ENCODE measurements at places on chromosomes 2 and 18.

DNA sequence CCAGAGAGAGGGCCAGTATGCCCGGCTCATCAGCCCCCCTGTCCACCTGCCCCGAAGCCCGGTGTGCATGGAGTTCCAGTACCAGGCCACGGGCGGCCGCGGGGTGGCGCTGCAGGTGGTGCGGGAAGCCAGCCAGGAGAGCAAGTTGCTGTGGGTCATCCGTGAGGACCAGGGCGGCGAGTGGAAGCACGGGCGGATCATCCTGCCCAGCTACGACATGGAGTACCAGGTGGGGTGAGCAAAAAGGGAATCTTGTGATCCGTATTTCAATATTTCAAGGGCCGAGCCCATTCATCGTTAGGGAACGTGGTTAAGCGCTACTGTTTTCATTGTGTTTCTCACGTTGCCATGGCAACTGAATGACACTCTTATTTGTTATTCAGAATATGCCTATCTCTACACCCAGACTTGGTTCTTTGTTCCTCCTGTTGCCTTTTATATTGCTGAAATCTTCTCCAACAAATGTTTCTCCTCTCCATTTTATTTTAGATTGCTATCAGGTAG lies 81.5 kb downstream of the NRP2 start:
- DNase-seq: peak; percentile 52

GRCh38 chr2:58508006-58508405 lies 266.9 kb upstream of the FANCL start:
- DNase-seq: no peak

GRCh38 chr2:70920367-70920715 lies 15.4 kb upstream of the ATP6V1B1 start:
- DNase-seq: no peak

GRCh38 chr2:225895126-225895525 lies 495.6 kb downstream of the NYAP2 start:
- no peak for DNase-seq

DNA sequence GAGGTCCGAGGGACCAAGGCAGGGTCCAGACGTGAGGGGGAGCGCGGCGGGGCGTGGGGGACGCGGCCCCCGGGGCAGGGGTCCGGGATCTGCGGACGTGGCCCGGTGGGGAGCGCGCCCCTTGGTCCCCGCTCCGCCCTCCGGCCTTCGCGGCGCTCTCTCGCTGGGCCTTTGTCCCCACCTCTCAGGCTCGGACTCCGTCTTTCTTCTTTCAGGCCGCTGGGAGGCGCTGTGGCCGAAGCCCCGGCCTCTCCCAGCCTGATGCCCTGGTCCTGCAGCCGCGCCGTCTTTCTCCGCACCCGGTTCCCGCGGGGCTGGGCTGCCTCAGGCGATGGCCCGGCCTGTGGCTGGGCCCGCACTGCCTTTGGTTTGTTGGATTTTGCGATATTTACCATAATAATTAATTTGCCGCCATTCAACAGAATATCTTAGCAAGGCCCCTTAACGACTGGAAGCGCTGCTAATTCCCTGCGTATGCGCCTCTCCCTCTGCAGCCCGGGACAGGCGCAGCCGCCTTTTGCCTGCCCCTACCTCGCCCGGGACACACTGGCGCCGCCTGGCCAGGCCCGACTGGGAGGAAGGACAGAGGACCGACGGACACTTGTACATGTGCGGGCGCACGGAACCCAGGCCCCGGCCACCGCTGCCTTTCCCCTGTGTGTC lies 10.8 kb downstream of the SIX3 start:
- DNase-seq: peak; percentile 67

DNA sequence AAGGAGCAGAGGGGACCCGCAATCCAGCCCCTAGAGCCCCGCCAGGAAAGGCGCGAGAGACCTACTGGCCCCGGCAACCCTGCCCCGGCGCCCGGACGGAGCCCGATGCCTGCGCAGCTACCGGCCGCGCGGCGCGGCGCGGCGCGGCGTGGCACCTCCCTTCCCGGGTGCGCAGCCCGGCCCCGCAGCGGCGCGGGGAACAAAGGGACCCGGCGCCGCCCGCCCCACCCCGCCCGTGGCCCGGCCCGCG lies 307 bp downstream of the CDH2 start:
- DNase-seq: no peak

DNA sequence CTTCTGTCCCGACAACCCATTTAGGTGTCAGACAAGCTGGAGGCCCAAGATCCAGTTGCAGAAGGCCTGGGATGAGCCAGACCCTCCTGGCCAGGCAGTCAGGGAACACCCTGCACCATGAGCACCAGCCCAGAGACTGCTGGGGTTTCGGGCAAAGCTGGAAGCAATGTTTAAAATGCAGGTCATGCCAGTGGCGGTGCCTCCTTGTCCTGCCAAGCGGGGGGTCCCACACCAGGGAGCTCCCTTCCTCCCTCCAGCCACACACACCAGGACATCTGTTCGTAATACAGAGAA lies 230.2 kb downstream of the ATAD2B start:
- DNase-seq: no peak

DNA sequence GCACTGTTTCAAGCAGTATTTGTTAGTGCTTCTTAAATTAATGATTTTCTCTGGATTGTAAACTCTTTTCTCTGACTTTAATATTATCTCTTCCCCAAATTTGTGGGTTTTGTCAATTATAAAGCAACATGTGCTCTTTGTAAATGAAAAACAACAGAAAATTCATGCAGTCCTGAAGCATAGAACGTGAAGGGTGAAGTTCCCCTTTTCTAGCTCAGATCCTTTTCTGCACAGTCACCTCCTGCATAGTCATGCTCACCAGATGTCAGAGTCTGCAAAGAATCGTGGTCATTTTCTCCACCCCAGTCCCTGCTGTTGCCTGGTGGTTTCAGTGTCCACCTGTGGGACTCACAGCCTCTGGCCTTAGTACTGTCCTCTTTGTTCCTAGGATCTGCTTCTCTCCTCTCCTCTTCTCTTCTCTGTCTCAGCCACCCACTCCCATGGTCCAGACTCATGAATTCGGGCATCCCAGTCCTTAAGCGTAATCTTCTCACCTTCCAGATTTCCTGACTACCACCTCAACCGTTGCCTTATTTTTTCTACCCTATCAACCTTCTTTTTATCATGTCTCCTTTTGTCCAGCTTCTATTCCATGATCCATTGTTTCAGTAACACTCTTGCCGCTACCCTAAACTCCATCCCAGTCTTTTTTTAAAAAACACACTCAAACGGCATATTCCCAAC lies 229.1 kb downstream of the RTP5 start:
- no peak for DNase-seq

- no peak for DNase-seq
Measured at GRCh38 chr2:221969087-221969829, 329.5 kb downstream of the PAX3 start.

DNA sequence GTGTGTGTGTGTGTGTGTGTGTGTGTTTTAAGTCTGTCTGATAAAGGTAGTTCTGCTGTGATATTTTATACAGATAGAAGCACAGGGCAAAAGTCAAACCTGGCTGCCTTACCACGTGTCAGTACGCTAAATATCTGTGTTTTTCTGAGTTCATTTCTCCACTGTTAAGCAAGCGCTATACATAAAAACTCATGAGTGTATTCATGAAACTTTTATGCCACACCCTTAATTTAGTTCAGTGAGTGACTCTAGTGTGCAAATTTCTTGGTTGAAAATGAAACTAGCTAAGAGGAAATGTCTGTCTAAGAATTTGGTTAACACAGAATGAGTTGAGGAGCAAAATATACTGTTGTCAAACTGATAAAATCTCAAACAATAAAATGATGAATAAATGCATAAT lies 11.2 kb downstream of the CASP10 start:
- no peak for DNase-seq

DNA sequence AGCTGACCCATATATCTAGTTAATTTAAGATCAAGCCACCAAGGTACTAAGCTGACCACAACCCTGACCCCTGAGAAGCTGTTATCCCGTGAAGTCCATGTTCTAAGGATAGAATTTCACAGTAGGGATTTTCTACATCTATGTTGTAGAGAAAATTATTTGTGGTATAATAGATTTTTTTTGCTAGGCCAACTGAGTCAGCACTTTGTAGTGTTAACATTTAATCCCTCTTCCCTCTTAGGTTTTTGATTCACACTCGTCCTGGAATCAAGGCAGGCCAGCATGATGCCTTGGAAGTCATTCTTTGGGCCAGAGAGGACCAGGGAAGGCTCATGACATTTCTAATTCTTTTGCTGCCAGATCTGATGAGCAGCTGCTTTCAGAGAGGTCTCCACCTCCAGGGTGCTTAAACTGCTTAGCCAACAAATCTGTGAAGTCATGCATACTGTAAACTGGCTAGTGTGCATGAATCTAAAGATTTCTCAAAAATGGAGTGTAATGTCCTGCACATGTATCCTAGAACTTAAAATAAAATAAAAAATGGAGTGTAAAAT lies 102.5 kb downstream of the RBM43 start:
- no peak for DNase-seq

DNA sequence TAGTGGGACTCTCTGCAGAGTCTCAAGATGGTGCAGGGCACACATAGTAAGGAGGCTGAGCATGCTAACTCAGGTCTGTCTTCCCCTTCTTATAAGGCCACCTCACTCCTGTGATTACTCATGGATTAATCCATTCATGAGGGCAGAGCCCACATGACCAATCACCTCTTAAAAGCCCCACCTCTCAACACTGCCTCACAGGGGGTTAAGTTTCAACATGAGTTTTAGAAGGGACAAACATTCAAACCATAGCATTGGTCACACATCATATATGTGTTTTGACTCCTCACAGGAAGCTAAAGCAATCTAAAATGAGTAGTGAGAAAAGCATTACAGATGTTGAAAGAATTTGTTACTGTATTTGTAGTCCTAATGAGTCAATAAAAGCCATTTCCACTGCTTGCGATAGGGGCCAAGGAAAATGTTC lies 57.5 kb downstream of the DTNA start:
- no peak for DNase-seq

DNA sequence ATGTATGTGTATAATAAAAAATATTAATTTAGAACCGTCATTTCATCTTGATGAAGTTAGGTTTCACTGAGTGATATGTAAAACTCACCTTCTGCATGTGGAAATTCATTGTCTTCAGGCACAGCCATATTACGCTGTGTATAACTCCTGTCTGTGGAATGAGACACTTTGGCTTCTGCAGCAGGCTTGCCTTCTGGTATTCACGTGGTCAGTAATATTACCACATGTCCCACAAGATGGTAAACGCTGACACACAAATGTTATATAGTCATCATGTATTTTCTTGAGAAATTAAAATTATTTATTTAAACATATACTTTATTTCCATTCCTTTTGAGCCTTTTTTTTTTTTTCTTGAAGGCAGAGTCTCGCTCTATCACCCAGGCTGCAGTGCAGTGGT lies 25.1 kb upstream of the AAK1 start:
- no peak for DNase-seq

DNA sequence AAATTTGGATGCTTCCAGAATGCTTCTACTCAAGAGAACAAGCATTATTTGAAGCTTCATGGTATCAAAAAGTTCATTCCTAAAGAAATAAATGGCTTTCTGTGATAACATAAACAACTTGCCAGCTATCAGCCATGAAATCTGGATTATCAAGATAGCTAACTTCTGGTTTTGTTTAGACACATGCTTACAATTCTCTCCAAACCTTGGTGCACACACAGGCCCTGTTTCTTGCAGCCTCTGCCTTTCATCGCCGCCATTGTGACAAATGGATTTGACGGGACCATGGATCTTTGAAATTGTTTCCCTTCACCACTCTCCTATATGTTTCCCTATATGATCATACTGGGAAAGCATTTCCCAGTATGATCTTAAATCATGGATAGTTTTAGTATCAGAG lies 47.9 kb upstream of the CABLES1 start:
- no peak for DNase-seq

DNA sequence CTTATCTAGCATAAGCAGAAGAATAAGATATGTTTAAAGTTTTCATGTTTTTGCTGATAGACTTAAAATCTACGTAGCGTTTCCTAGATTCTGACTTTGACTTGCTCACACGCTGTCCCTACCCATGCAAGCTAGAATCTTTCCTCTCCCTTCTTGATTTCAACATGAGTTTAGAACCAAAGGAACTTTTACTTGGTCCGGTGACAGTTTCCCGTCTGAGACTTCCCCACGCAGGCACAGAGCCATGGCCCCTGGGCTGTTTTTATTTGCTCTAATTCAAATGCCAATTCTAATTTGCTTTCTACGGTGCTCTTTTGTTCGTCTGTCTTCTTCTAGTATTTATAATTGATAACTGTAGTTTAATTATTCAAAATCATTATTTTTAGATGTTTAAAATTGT lies 467.7 kb downstream of the PARD3B start:
- DNase-seq: no peak

GRCh38 chr2:196166876-196167275 lies 4.5 kb downstream of the STK17B start:
- peak; percentile 24 for DNase-seq

GRCh38 chr18:75287006-75287405 lies 76.4 kb downstream of the TSHZ1 start:
- no peak for DNase-seq

DNA sequence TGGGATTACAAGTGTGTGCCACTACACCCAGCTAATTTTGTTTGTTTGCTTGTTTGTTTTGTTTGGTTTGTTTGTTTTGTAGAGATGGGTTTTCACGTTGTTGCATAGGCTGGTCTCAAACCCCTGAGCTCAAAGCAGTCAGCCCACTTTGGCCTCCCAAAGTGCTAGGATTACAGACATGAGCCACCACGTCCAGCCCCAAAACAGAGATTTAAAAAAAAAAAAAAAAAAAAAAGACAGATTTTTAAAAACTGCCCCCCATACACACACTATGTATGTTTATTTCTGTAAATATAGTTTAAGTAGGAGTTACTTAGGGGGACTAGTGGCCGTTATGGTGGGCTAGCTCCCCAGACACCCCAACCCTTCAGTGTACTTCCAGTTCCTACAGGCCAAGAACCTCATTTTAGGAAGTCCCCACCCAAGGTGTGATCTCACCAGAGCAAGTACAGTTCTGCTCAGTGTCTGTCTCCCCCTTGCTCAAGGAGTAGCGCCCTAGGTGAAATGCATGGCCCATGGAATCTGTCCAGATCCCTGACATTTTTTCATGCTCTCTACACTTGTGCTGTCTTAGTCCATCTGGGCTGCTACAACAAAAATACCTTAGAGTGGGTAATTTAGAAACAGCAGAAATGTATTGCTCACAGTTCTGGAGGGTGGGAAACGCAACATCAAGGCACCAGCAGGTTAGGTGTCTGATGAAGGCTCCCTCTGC lies 1.6 kb upstream of the TMBIM1 start:
- DNase-seq: no peak
